ENCODE measurements at places on chromosomes 11 and 22. TPM values are rescaled to one million over a fixed set of nuclear protein-coding genes. Genes with fewer than 3 reads are reported as not detected.

The MS4A10 gene
- total RNA-seq = not detected

The LIPT2 gene
- total RNA-seq = not detected

The TST gene
- total RNA-seq = 99.2 TPM

GRCh38 chr11:25065746-25066145 lies 568.9 kb downstream of the LUZP2 start:
- no peaks in the 10 kb centered on the region for H3K27me3 ChIP-seq
- H3K36me3 ChIP-seq = no peaks in the 10 kb centered on the region
- no peak overlapping the region for H3K4me3 ChIP-seq
- no peak for DNase-seq
- H3K27ac ChIP-seq = no peak overlapping the region
- H3K4me1 ChIP-seq = no peaks in the 10 kb centered on the region

- no peaks in the 10 kb centered on the region for H3K27me3 ChIP-seq
- H3K4me3 ChIP-seq = no peak overlapping the region
- H3K27ac ChIP-seq = no peak overlapping the region
- peaks cover 2% of the 10 kb centered on the region for H3K4me1 ChIP-seq
- DNase-seq = peak; percentile 81
- H3K36me3 ChIP-seq = no peaks in the 10 kb centered on the region
These were observed 28.5 kb downstream of the LRP4 start for GRCh38 chr11:46889689-46890475.

DNA sequence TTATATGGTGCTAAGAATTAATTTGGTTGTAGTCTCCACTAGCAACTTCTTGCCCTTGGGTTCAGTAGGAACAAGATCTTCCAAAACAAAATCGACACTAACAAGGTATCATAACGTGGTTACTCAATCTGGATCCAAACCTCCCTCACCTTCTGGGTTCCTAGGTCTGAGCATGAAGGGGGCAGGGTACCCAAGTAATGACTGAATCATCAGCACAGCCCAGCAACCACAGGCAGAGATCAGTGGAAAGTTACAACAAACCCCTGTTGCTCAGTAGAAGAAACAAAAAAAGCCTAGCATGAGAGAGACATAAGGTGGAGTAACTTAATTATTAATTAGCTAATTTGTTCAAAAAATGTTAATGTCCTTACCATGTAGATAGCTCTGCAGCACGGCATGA lies 221.4 kb downstream of the BLID start:
- H3K4me1 ChIP-seq = peaks cover 11% of the 10 kb centered on the region
- no peak for DNase-seq
- no peaks in the 10 kb centered on the region for H3K27me3 ChIP-seq

DNA sequence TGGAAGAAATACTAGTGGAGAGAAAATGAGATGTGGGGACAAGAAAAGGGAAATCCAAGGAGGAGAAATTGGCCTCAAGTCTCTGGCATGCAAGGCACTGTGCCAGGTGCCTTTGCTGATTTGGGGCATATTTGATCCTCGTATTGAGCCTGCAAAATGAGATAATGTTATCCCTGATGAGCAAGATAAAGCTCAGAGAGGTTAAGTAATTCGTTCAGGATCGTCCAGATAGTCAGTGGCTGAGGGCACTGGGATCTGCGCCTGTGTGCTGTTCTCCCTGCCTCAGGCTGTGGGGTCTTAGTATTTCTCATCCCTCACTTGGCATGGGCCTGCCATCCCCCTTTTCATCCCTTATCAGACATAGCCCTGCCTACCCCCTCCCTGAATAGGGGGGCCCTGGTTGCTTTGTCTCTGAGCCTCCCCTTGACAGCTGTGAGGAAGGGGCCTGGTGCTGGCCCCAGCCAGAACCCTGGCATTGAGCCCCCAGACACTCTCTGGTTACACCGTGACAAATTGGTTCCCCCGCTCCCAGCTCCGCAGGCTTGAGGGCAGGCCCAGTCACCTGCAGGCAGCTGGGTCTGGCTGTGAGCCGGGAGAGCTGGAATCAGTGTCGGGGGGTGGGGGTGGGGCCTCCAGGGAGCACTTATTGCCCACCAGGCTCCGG lies 85.7 kb downstream of the NECTIN1 start:
- no peaks in the 10 kb centered on the region for H3K36me3 ChIP-seq
- H3K27ac ChIP-seq = no peak overlapping the region
- no peak overlapping the region for H3K4me3 ChIP-seq
- no peaks in the 10 kb centered on the region for H3K4me1 ChIP-seq
- peaks cover 17% of the 10 kb centered on the region for H3K27me3 ChIP-seq
- DNase-seq = no peak

DNA sequence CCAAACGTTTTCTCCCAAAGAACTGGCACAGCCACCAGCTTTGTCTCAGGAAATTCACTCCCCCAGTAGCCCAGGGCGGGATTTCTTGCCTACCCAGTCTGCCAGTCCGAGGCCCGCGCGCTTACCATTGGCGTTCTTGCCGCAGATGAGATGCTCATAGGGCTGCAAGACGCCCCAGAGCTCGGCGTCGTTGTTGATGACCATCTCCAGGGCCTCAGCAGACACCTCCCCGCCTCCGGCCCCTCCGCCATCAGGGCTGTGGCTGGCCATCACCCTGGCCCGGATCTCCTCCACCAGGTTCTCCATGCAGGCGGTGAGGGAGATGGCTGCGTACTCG lies 1.3 kb downstream of the ABTB2 start:
- no peaks in the 10 kb centered on the region for H3K36me3 ChIP-seq
- no peak for DNase-seq
- peak overlapping the region; percentile 87 for H3K27ac ChIP-seq
- no peaks in the 10 kb centered on the region for H3K27me3 ChIP-seq

- no peaks in the 10 kb centered on the region for H3K27me3 ChIP-seq
- peak overlapping the region; percentile 5 for H3K27ac ChIP-seq
- no peaks in the 10 kb centered on the region for H3K36me3 ChIP-seq
- peaks cover 12% of the 10 kb centered on the region for H3K4me1 ChIP-seq
- no peak for DNase-seq
These were observed 67.6 kb upstream of the MTMR2 start for GRCh38 chr11:95991545-95991944.

DNA sequence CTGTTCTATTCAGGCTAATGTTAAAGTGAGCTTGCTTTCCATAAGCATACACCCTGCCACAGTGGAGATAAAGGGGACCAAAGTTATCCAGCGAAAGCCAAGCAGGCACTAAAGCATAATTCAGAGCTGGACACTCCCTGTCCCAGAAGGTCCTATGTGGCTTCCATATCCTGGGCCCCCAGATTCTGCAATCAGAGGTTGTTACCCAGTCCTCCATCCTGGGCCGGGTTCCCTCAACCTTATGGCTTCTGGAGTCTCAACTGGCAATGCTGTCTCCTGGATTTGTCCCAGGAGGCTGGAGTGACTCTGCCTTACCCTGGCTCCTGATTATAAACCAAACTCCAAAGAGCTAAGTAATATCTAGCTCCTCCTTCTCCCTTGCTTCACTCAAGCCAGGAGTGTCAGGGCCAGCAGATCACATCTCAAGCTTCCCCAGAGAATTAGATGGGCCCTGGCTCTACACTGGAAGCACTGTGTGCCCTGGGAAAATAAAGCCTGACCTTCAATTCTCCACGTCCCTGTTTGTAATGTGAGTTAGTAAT lies 14.0 kb upstream of the SMIM35 start:
- H3K27me3 ChIP-seq = no peaks in the 10 kb centered on the region
- H3K4me3 ChIP-seq = no peak overlapping the region
- no peaks in the 10 kb centered on the region for H3K4me1 ChIP-seq
- H3K27ac ChIP-seq = no peak overlapping the region

DNA sequence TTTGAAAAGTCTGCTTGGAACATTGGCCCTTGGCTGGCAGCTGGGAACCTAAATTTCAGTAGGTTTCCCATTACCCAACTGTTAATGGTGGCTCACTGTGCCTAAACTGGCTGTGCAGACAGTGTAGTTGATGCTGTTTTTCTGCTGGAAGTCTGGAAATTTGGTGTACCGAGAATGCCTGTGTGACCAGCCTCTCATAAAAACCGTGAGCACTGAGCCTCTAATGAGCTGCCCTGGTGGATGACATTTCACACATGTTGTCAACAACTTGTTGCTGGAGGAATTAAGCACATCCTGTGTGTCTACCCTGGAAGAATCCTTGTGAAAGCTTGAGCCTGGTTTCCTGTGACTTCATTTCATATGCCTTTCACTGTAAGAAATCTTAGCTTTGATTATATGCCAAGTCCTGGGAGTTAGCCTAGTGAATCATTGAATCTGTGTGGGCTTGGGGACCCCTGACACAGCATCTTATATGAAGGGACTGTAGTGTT lies 131.1 kb downstream of the LDLRAD3 start:
- peaks cover 12% of the 10 kb centered on the region for H3K4me1 ChIP-seq
- DNase-seq = peak; percentile 51
- no peak overlapping the region for H3K4me3 ChIP-seq
- H3K36me3 ChIP-seq = no peaks in the 10 kb centered on the region

DNA sequence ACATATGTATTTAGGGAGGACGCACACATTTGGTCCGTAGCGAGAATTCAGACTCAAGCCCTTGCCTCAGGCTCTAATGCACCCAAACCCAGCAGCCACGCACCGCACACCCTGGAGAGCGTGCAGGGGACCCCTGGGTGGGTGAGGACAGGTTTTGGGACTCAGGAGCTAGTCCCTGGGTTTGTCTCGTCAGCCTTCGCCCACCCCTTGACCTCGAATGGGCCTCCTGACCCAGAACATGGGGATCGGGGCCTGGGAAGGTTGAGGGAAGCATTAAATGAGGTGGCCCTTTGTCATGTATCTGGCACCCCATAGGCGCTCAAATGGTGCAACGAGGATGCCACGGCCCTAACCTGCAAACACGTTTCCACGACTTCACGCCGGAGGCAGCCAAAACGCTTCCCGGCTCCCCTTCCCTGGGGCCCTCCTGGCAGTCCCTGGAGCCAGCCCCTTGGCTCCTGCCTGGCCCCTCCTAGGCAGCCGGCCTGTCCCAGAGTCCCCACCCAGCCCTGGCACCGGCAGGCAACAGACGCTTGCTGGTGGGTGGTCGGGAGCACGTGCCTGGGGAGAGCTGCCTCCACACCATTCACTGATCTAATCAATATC lies 5.5 kb upstream of the LINC01488 start:
- H3K27me3 ChIP-seq = no peaks in the 10 kb centered on the region
- H3K27ac ChIP-seq = no peak overlapping the region
- no peak for DNase-seq
- H3K36me3 ChIP-seq = no peaks in the 10 kb centered on the region
- H3K4me1 ChIP-seq = peaks cover 11% of the 10 kb centered on the region

GRCh38 chr11:123473941-123474677 lies 44.0 kb downstream of the GRAMD1B start:
- peaks cover 15% of the 10 kb centered on the region for H3K4me1 ChIP-seq
- no peak for DNase-seq
- no peak overlapping the region for H3K4me3 ChIP-seq
- H3K36me3 ChIP-seq = no peaks in the 10 kb centered on the region

GRCh38 chr11:125724125-125724524 lies 22.0 kb upstream of the PATE1 start:
- DNase-seq = no peak
- H3K27me3 ChIP-seq = no peaks in the 10 kb centered on the region
- H3K36me3 ChIP-seq = no peaks in the 10 kb centered on the region
- H3K4me3 ChIP-seq = no peak overlapping the region
- no peaks in the 10 kb centered on the region for H3K4me1 ChIP-seq

DNA sequence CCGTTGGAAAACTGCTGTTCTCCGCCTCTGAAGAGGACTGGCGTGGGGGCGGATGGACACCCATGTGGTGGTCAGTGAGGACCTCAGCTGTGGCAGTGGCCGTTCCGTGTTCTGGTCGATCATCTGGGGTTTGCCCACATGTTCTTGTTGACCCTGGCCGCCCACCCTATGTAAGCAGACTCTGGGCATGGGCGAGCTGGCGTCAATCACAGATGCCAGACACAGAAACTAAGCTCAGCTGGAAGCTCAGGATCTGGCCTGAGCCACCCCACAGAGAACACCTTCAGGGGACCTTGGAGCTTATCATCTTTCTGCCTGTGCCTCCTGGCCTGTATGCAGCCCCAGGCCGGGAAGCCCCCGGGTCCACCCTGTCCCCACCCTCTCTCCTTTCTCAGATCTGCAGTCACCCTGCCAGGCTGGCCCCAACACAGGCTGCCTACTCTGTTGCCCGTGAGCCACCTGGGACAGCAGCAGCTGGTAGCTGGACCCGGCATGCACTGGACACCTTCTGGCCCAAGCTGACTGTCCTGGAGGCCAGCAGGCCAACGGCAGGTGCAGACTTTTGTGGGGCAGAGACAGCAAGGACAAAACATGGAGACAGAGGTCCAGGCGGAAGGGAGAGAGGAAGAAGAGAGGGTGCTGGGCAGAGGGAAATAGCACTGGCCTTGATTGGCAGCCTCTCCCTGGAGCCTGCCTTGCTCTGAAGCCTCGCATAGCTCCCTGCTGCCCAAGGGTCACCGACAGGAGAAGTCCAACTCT lies 91.5 kb downstream of the PHF21B start:
- no peak for DNase-seq
- H3K4me1 ChIP-seq = no peaks in the 10 kb centered on the region
- no peaks in the 10 kb centered on the region for H3K27me3 ChIP-seq
- H3K27ac ChIP-seq = no peak overlapping the region
- H3K4me3 ChIP-seq = no peak overlapping the region
- H3K36me3 ChIP-seq = no peaks in the 10 kb centered on the region

GRCh38 chr11:93689240-93689639 lies 27.8 kb downstream of the CEP295 start:
- no peak for DNase-seq
- H3K36me3 ChIP-seq = peaks cover 94% of the 10 kb centered on the region
- no peak overlapping the region for H3K4me3 ChIP-seq
- no peaks in the 10 kb centered on the region for H3K27me3 ChIP-seq

DNA sequence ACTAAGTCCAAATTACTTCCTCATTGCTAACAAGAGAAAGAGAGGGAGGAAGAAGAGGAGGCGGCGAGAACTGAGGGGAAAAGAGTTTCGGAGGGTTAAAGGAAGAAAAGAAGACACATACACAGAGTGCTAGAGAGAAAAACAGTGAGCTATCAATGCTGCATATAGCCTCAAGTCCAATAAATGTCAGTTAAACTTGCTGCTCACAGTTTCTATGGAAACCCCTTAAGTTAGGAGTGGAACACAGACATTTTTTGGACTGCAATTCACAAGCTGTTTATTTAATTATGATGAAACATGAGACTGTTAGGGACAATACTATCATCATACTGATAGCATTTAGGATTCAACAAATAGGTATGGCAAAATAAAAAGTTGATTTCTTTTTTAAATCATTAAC lies 1320.4 kb downstream of the LRRC4C start:
- H3K4me3 ChIP-seq = no peak overlapping the region
- H3K27ac ChIP-seq = no peak overlapping the region

- no peak overlapping the region for H3K27ac ChIP-seq
- peaks cover 5% of the 10 kb centered on the region for H3K4me1 ChIP-seq
- no peaks in the 10 kb centered on the region for H3K36me3 ChIP-seq
- no peak for DNase-seq
These were observed 103.0 kb downstream of the PLEKHA7 start for GRCh38 chr11:16911186-16911585.

GRCh38 chr11:35088676-35089075 lies 50.3 kb upstream of the CD44 start:
- H3K27me3 ChIP-seq = no peaks in the 10 kb centered on the region
- no peak overlapping the region for H3K4me3 ChIP-seq
- peaks cover 36% of the 10 kb centered on the region for H3K4me1 ChIP-seq
- H3K36me3 ChIP-seq = no peaks in the 10 kb centered on the region

All from stomach (tissue), 19 donors.